Suprapubic skin (tissue), 4 donors: ENCODE measurements at places on chromosomes 16 and 17.
A peak's percentile ranks its signal among the peaks of the same experiment; 100 is the strongest.

GRCh38 chr17:35895636-35896587 lies 15.8 kb upstream of the CCL5 start:
- peaks cover 3% of the 10 kb centered on the region for H3K27me3 ChIP-seq
- H3K4me3 ChIP-seq: no peak overlapping the region

GRCh38 chr16:28192806-28193529 lies 18.8 kb downstream of the XPO6 start:
- peaks cover 5% of the 10 kb centered on the region for H3K36me3 ChIP-seq
- no peak overlapping the region for H3K27ac ChIP-seq
- H3K27me3 ChIP-seq: no peaks in the 10 kb centered on the region

- peaks cover 7% of the 10 kb centered on the region for H3K27me3 ChIP-seq
- peaks cover 5% of the 10 kb centered on the region for H3K4me1 ChIP-seq
- DNase-seq: no peak
- H3K27ac ChIP-seq: no peak overlapping the region
- H3K36me3 ChIP-seq: no peaks in the 10 kb centered on the region
- H3K4me3 ChIP-seq: no peak overlapping the region
These were observed 11.1 kb upstream of the TFAP4 start for GRCh38 chr16:4283939-4284338.

DNA sequence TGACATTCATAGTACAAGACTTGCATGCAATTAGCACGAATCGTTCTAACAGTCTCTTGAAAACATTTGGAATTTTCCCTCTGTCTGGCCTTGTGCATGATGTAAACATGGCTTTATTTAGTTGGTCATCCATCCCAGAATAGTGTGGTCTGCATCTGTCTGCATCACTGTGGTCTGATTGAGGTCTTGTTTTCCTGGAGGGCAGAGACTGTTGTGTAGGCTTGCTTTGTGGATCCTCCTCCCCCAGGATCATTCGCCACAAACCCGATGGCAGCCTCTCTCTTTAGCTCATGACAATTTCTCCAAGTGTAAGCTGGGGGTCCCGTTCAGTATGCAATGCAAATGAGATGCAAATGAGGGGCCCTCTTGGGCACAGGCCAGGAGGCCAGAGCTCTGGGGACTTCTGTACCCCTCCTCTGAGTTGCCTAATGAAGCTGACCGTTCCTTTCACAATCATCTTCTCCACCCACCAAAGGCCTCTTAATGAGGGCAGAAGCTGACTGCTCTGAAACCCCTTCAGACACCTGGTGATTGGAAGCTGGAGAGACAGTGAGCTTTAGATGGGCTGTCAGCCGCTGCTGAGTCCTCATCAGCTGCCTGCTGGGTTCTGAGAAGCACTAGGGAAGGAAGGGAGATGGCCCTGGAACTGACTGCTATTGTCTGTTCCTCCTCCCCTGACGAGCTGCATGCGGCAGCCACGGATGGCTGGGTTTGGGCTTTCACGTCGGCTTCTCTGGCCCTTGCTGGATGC lies 201.2 kb upstream of the CACNG3 start:
- no peak for DNase-seq
- no peaks in the 10 kb centered on the region for H3K36me3 ChIP-seq
- peaks cover 16% of the 10 kb centered on the region for H3K27me3 ChIP-seq
- no peaks in the 10 kb centered on the region for H3K4me1 ChIP-seq

GRCh38 chr17:65892912-65893377 lies 299.0 kb downstream of the CEP112 start:
- no peak overlapping the region for H3K27ac ChIP-seq
- no peak overlapping the region for H3K4me3 ChIP-seq
- DNase-seq: no peak
- no peaks in the 10 kb centered on the region for H3K4me1 ChIP-seq

DNA sequence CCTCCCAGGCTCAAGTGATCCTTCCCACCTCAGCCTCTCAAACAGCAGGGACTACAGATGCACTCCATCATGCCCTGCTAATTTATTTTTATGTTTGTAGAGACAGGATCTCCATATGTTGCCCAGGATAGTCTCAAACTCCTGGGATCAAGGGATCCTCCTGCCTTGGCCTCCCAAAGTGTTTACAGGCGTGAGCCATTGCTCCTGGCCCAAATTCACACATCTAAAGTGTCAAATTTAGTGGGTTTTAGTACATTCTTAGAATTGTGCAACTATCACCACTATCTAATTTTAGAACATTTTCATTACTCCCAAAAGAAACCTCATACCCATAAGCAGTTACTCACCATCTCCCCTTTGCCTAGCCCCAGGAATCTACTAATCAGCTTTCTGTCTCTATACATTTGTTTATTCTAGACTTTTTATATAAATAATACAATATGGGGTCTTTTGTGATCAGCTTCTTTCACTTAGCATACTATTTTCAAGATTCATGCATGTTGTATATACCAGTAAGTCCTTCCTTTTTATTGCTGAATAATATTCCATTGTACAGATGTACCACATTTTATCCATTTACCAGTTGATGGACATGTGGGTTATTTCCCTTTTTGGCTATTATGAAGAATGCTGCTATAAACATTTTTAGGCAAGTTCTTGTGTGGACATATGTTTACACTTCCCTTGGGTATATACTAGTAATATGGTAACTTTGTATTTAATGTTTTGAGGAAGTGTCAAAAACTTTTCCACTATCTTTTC lies 25.1 kb upstream of the ITGA2B start:
- peaks cover 36% of the 10 kb centered on the region for H3K36me3 ChIP-seq
- H3K4me1 ChIP-seq: peaks cover 7% of the 10 kb centered on the region
- no peak overlapping the region for H3K27ac ChIP-seq
- H3K27me3 ChIP-seq: no peaks in the 10 kb centered on the region
- H3K4me3 ChIP-seq: no peak overlapping the region

GRCh38 chr16:77789085-77790008 lies 983 bp downstream of the VAT1L start:
- H3K27ac ChIP-seq: no peak overlapping the region
- peak overlapping the region; percentile 51 for H3K4me3 ChIP-seq
- peaks cover 86% of the 10 kb centered on the region for H3K27me3 ChIP-seq
- H3K4me1 ChIP-seq: peaks cover 17% of the 10 kb centered on the region
- no peaks in the 10 kb centered on the region for H3K36me3 ChIP-seq
- no peak for DNase-seq

- H3K27me3 ChIP-seq: no peaks in the 10 kb centered on the region
- no peak overlapping the region for H3K4me3 ChIP-seq
- H3K4me1 ChIP-seq: peaks cover 20% of the 10 kb centered on the region
- H3K36me3 ChIP-seq: peaks cover 31% of the 10 kb centered on the region
- H3K27ac ChIP-seq: no peak overlapping the region
These were observed 22.7 kb upstream of the TMEM101 start for GRCh38 chr17:44037471-44037870.

DNA sequence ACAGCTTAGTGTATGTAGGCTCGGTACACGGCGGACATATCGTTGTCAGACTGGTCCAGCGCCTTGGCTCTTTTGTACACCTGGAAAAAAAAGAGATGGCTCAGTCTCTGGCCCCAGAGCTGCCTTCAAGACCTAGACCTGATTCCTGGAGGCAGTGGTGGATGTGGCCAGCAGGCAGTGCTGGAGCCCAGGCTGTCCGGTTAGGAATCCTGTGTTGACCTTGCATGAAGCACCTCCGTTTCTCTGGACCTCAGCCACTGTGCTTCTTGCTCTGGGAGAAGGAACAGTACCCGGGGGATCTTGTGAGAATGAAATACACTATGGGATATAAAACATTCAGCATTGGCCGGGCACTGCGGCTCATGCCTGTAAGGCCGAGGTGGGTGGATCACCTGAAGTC lies 2.8 kb upstream of the ROGDI start:
- no peak overlapping the region for H3K4me3 ChIP-seq
- no peaks in the 10 kb centered on the region for H3K27me3 ChIP-seq

DNA sequence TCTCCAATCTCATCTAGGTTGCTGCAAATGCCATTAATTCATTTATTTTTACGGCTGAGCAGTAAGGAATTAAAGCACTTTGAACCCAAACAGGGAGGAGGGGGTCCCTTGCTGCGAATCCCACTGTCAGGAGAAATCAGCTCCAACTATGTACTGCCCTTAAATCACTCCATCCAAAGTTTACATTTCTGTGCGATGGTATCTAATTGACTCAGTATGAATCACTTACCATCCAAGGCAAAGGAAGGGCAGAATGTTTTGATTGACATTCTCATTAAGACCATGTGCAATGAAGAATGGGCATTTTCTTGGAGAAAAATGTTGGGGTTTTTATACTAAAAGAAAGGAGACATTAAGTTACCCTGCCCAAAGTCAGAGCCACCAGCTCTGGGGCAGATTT lies 47.7 kb upstream of the XYLT1 start:
- H3K27ac ChIP-seq: no peak overlapping the region
- no peak for DNase-seq
- H3K4me3 ChIP-seq: no peak overlapping the region
- no peaks in the 10 kb centered on the region for H3K27me3 ChIP-seq
- H3K4me1 ChIP-seq: no peaks in the 10 kb centered on the region

- no peak overlapping the region for H3K27ac ChIP-seq
- DNase-seq: no peak
- no peak overlapping the region for H3K4me3 ChIP-seq
- no peaks in the 10 kb centered on the region for H3K27me3 ChIP-seq
These were observed 1.9 kb downstream of the NAGLU start for GRCh38 chr17:42537826-42538451.

GRCh38 chr16:88521674-88522073 lies 48.5 kb upstream of the ZC3H18 start:
- peaks cover 17% of the 10 kb centered on the region for H3K27me3 ChIP-seq
- H3K27ac ChIP-seq: no peak overlapping the region
- H3K36me3 ChIP-seq: no peaks in the 10 kb centered on the region
- peaks cover 13% of the 10 kb centered on the region for H3K4me1 ChIP-seq

GRCh38 chr17:48413613-48414405 lies 16.2 kb downstream of the SKAP1 start:
- no peaks in the 10 kb centered on the region for H3K4me1 ChIP-seq
- H3K27ac ChIP-seq: no peak overlapping the region
- no peak for DNase-seq
- no peak overlapping the region for H3K4me3 ChIP-seq

GRCh38 chr17:50884439-50885311 lies 18.5 kb upstream of the TOB1 start:
- no peaks in the 10 kb centered on the region for H3K27me3 ChIP-seq
- DNase-seq: no peak
- H3K27ac ChIP-seq: peak overlapping the region; percentile 53

- H3K4me3 ChIP-seq: no peak overlapping the region
- no peaks in the 10 kb centered on the region for H3K27me3 ChIP-seq
- peak overlapping the region; percentile 19 for H3K27ac ChIP-seq
These were observed 3.4 kb downstream of the SLC16A5 start for GRCh38 chr17:75090871-75091854.

GRCh38 chr16:49016461-49016860 lies 265.2 kb downstream of the CBLN1 start:
- H3K4me3 ChIP-seq: no peak overlapping the region
- no peaks in the 10 kb centered on the region for H3K4me1 ChIP-seq
- H3K27me3 ChIP-seq: peaks cover 12% of the 10 kb centered on the region
- no peak for DNase-seq

GRCh38 chr17:64219571-64219970 lies 43.5 kb downstream of the TEX2 start:
- no peaks in the 10 kb centered on the region for H3K27me3 ChIP-seq
- peaks cover 45% of the 10 kb centered on the region for H3K4me1 ChIP-seq
- no peaks in the 10 kb centered on the region for H3K36me3 ChIP-seq
- DNase-seq: no peak

GRCh38 chr16:89120281-89120680 lies 26.6 kb downstream of the ACSF3 start:
- no peak overlapping the region for H3K4me3 ChIP-seq
- DNase-seq: no peak
- peaks cover 68% of the 10 kb centered on the region for H3K36me3 ChIP-seq
- H3K27ac ChIP-seq: no peak overlapping the region
- H3K27me3 ChIP-seq: no peaks in the 10 kb centered on the region
- H3K4me1 ChIP-seq: peaks cover 10% of the 10 kb centered on the region

GRCh38 chr16:88264641-88265285 lies 118.0 kb upstream of the ZNF469 start:
- H3K4me3 ChIP-seq: peak overlapping the region; percentile 22
- peaks cover 29% of the 10 kb centered on the region for H3K4me1 ChIP-seq

DNA sequence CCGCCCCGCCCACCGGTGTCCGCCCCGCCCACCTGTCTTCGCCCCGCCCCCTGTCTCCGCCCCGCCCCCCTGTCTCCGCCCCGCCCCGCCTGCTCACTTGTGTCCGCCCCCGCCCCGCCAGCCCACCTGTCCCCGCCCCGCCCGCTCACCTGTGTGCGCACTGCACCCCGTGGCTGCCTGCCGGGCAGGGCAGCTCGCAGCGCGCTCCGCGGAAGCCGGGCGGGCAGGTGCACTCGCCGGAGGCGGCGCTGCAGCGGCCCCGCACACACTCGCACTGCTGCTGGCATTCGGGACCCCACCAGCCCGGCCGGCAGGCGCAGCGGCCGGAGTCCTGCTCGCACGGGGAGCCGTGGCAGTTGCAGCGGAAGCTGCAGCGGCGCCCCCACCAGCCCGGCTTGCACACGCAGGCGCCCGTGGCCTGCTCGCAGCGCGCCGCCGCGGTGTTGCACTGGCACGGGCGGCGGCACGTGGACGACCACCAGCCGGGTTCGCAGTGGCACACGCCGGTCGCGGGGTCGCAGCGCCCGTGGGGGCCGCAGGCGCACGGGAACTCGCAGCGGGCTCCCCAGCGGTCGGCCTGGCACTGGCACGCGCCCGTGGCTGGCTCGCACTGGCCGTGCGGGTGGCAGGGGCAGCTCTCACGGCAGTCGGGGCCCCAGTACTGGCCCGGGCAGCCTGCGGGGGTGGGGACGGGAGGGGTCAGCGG lies 2.1 kb downstream of the SCARF1 start:
- H3K36me3 ChIP-seq: no peaks in the 10 kb centered on the region
- peak overlapping the region; percentile 59 for H3K4me3 ChIP-seq
- H3K27ac ChIP-seq: no peak overlapping the region
- H3K27me3 ChIP-seq: no peaks in the 10 kb centered on the region
- peaks cover 36% of the 10 kb centered on the region for H3K4me1 ChIP-seq
- no peak for DNase-seq

- H3K27ac ChIP-seq: no peak overlapping the region
- H3K4me1 ChIP-seq: no peaks in the 10 kb centered on the region
- no peak for DNase-seq
- no peak overlapping the region for H3K4me3 ChIP-seq
- H3K36me3 ChIP-seq: no peaks in the 10 kb centered on the region
These were observed 2.1 kb downstream of the CCL4L2 start for GRCh38 chr17:36212966-36213365.

DNA sequence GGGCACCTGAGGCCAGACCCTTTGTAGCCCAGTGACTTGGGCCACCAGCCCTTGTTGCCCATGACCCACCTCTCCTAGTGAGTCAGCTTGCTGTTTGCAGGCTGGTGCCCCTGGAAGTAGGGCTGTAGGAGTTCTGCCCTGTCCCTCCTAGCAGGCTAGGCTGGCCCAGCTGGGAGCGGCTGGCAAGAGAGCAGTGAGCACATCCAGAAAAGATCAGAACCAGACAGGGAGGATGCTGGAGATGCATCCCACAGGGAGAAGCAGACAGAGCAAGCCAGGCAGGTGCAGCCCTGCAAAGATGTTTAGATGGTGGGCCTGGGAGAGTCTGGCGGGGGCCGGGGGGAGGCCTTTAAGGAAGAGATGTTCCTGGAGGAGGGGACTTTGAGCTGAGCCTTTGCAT lies 2.4 kb downstream of the SLC5A10 start:
- no peak overlapping the region for H3K4me3 ChIP-seq
- no peaks in the 10 kb centered on the region for H3K27me3 ChIP-seq
- no peaks in the 10 kb centered on the region for H3K36me3 ChIP-seq
- H3K27ac ChIP-seq: no peak overlapping the region
- H3K4me1 ChIP-seq: peaks cover 13% of the 10 kb centered on the region
